Cortex of kidney (tissue), 1 donor: ENCODE measurements at places on chromosomes 13 and 19.

DNA sequence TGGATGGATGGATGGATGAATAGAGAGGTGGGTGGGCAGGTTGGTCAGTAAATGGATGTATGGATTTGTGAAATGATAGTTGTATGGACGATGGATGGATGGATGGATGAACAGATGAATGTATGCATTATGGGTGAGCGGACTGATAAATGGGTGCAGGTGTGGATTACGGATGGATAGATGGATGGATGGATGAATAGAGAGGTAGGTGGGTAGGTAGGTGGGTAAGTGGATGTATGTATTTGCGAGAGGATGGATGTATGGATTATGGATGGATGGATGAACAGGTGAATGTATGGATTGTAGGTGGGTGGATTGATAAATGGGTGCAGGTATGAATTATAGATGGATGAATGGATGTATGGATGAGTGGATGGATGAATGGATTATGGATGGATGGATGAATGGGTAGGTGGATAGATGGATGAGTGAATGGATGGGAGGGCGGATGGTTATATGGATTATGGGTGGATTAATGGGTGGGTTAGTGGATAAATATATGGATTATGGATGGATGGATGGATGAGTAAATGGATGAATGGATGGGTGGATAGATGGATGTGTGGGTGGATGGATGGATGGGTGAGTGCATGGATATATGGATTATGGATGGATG lies 37.0 kb upstream of the TNFAIP8L1 start:
- no peak for DNase-seq

DNA sequence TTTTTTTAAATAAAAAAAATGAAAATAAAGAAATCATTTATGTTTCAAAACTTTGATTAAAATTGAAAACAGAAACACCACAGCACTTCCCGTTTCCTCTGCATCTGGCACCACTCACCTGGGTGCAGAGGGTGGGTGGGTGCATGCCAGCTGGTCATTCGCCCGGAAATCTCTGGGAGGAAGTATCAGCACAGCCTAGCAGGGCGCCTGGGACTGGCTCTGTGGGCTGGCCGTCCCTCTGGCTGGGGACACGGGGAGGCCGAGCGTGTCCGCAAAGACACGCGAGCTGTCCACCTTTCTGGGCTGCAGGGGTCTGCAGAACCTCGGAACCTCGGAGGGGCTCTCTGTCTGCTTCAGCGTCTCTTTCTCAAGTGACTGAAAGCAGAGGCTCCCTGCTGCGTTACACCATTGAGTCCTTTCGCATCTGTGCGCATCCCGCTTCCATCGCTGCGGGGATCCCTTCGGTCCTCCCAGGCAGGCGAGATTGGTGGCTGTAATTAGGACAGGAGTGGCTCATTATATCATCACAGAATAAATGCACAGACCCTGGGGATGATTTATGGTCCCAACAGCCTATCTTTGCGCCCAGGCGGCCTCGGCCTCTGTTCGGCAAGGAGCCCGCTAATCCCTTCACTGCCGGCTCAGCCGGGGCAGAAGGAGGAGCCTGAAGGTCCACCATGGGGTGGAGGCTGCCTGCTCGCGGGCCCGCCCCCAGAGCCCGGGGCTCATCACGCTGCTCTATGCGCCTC lies 17.2 kb downstream of the CRTC1 start:
- no peak for DNase-seq

- no peak for DNase-seq
Measured at GRCh38 chr13:31179754-31180153, 18.1 kb upstream of the HSPH1 start.

- no peak for DNase-seq
Measured at GRCh38 chr19:23406091-23406490, 10.8 kb upstream of the ZNF91 start.

GRCh38 chr13:110957181-110957884 lies 42.5 kb upstream of the ANKRD10 start:
- no peak for DNase-seq

DNA sequence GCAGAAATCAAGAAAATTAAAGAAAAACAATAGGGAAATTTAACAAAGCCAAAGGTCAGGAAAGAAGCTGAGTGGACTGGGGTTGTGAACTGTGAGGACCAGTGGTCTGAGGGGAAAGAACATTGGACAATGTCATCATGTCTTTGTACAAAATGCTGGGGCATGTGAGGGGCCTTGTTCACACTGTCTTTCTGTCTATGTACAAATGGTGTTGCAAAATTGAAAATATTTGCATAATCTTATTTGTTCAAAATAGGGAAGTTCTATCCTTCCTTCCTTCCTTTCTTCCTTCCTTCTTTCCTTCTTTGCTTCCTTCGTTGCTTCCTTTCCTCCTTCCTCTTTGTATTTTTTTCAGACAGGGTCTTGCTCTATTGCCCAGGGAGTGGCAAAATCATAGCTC lies 79.2 kb upstream of the SCEL start:
- DNase-seq, result no peak

- DNase-seq, result no peak
Measured at GRCh38 chr13:61536433-61536832, 120.8 kb upstream of the PCDH20 start.

DNA sequence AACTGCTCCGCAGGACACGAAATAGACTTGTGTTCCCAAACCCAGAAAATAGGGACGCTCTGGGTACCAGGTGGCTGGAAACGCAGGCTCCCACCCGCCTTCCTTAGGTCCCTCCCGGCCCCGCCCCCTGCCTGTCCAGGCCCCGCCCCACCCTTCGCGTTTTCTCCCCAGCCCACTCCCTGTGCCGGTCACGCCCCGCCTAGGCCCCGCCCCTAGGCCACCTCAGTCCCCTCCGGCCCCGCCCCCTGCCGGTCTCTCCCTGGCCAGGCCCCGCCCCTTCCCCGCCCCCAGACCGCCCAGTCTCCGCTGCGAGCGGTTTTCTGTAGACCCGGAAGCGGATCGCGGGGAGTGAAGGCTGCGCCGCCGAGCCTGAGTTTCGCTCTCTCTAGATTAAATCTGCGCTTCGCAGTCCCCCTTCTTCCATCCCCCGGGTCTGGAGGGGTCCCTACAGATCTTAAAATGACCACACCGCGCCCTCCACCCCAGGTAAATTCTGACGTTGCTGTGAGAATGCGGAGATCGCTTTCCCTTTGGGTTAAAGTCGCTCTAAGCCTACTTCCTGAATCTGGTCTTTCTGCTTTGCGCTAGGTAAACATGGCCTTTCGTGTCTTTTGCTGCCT lies 3.7 kb upstream of the ZNF665 start:
- no peak for DNase-seq

DNA sequence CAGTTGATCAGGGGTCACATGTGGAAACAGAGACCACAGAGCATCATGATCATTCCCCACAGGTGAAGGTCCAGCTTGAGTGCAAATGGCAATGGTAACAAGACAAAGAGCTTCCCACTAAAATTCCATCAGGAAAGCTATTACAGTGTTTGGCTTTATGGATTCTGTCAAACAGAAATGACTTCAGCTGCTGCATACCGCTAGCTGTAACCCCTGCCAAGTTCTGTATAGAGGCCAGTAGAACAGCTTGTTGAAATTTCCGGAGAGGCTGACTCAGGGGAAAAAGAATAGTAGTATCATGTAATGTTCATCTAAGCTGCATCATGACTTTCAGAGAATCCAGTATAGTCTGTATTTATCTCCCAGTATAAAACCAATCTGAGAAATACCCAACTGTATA lies 1704.7 kb downstream of the SLITRK5 start:
- no peak for DNase-seq

DNA sequence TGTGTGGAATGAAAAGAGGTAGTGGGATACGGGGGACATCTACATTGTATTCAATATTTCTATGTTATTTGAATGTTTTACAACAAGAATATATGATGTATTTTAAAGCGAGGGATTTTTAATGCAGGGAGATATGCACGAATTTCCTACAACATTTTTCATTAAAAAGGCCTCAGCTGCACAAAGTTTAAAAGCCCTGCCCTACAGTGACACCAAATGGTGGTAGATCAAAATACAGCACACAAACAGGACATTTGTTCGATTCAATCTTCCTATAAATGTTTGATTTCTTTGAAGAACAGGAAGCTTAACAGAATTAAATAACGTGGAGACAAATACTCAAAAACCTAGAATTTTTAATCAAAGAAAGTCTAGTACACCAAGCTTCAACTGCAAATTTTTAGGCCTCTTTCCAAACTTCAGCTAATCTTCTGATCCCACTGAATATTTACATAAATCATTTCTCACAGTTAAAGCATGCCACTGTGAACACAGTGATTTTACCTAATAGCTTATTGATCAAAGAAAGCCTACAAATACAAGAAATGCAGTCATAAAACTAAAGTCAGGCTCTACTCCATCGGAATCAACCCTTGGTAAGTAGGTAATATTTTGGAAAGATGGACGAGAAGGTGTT lies 257.2 kb downstream of the DIAPH3 start:
- no peak for DNase-seq

- DNase-seq, result no peak
Measured at GRCh38 chr19:21765151-21765550, 2.2 kb downstream of the ZNF100 start.

- no peak for DNase-seq
Measured at GRCh38 chr13:60755380-60756163, 358.6 kb downstream of the TDRD3 start.

DNA sequence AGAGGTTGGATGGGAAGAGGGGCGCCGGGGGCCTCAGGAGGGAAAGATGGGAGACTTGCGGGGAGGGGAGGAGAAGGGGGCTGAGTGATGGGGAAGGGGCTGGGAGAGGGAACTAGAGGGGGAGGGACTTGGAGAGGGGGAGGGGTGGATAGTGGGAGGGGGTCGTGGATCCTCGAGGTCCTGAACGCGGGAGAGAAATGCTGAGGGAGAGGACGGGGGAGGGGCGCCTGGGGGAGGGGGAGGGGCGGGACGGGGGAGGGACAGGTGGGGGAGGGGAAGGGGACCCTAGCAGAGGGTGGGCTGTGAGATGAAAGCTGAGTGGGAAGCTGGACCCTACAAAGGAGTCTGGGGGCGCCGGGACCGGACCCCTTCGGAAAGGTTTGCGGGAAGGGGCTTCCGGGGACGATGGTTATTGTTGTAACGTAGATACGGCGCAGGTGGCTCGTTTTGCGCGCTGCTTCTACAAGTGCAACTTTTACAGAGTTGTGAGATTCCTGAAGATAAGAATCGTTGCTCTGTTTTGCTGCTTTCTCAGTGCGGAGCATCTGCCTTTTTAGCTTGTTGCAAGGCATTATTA lies 418 bp downstream of the ZNF444 start:
- DNase-seq, result no peak

- no peak for DNase-seq
Measured at GRCh38 chr13:43782686-43783085, 4.1 kb downstream of the ENOX1 start.

GRCh38 chr13:29925457-29926097 lies 75.2 kb upstream of the UBL3 start:
- no peak for DNase-seq

GRCh38 chr13:45416516-45417128 lies 1.6 kb downstream of the SLC25A30 start:
- no peak for DNase-seq

- no peak for DNase-seq
Measured at GRCh38 chr13:43861863-43862262, 17.7 kb downstream of the CCDC122 start.

GRCh38 chr19:15595069-15595468 lies 19.9 kb upstream of the CYP4F8 start:
- no peak for DNase-seq

DNA sequence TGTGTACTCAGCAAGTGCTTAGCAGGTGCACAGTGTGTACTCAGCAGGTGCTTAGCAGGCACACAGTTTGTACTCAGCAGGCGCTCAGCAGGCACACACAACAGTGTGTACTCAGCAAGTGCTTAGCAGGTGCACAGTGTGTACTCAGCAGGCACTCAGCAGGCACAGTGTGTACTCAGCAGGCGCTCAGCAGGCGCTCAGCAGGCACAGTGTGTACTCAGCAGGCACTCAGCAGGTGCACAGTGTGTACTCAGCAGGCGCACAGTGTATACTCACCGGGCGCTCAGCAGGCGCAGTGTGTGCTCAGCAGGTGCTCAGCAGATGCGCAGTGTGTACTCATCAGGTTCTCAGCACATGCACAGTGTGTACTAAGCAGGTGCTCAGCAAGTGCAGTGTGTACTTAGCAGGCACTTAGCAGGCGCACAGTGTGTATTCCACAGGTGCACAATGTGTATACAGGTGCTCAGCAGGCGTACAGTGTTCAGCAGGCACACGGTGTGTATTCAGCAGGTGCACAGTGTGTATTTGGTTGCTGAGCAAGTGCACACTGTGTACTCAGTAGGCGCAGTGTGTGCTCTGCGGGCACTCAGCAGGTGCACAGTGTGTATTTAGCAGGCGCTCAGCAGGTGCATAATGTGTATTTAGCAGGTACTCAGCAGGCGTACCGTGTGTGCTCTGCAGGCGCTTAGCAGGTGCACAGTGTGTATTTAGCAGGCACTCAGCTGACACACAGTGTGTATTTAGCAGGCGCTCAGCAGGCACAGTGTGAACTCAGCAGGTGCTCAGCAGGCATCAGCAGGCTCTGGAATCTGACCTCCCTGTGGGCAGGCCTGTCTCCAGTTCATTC lies 15.1 kb downstream of the CRTC1 start:
- no peak for DNase-seq

DNA sequence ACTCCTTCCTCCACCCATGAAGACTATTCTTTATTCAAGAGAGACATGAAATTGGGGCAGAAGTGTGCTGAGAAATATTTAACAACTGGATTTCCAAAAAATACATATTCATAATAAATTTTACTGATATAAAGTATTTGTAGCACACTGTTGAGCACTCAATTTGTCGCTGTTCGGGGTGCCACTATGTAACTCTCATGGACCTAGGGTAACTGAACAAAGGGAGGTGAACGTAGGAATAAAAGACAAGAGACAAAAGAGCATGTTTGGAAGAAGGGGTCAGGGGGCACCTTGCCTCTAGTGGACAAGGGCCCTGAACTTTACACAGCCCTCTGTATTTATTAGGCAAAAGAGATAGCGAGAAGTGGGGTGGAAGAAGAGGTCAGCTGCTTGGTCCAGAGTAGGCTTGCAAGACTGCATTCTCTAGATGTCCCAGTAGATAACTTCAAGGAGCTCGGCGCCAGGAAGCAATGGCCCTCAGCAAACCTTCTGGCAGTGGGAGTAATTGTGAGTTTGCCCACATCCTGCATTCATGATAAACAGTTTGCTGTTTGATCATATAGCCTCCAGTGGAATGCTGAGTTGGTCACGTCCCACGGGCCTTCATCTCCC lies 4.5 kb upstream of the ZNF175 start:
- DNase-seq, result no peak

DNA sequence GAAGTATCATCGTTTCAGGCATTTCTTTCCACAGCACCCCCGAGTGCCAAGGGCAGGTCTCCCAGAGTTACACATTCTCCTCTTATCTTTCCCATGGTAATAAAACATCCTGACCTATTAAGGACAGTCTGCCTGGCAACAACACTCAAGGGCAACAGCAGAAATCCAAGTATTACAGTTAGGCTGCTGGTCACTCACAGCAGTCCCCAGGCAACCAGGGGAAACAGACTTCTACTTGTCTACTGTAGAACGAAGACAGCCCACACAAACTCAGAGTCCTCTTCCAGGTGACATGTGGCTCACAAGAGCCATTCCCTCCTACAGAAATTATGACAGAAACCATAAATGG lies 24.3 kb downstream of the RCBTB1 start:
- DNase-seq, result no peak
